ENCODE measurements at places on chromosomes 11 and 22.
A peak's percentile ranks its signal among the peaks of the same experiment; 100 is the strongest.

DNA sequence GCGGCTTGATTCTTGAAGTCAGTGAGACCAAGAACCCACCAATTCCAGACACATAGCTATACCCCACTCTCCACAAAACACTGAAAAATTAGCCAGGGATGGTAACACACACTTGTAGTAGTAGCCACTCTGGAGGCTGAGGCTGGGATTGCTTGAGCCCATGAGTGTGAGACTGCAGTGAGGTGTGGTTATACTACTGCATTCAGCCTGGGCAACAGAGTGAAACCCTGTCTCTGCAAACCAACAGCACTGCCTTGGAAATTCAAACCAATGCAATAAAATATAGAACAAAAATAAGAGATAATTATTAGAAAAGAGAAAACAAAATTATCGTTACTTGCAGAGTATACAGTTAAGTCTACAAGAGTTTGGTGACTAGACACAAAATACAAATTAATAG lies 20.2 kb upstream of the PRDM10 start:
- no peak for DNase-seq

DNA sequence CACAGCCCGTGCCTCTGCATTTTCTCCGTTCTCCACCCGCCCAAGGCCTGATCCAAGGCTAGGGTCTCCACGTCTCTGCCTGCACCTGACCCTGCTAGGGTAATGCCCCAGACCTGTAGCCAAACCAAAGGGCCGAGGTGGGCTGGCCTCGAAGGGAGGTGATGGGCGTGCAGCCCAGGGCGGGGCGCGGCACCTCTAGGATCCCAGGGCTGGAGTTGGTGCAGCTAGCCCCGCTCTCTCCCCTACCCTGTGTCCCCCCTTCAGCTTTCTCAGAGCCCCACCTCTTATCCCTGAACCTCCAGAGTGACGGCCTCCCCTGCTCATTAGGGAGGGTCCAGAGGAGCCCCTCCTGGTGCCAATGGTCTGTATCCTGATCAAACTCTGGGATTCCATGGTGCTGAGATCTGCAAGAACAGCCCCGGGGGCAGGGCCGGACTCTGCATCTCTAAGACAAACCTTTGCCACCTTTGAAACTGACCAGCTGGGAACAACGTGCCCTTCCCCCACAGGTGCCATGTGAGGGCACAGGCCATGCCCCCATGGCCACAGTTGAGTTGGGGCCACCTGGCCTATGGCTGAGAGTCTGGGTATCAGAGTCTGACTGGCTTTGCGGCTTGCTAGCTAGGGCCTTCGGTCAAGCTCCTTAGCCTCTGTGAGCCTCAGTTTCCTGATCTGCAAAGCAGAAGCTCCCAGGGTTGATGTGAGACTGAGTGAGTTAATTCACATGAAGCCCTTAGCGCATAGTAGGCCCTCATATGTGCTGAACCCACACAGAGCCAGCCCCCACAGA lies 23.1 kb upstream of the CBX7 start:
- DNase-seq = no peak

- DNase-seq = no peak
Observed at GRCh38 chr22:50605613-50606074, 5.1 kb downstream of the MAPK8IP2 start.

GRCh38 chr11:69599502-69599901 lies 41.5 kb upstream of the CCND1 start:
- no peak for DNase-seq

- peak; percentile 46 for DNase-seq
Observed at GRCh38 chr22:20494978-20495860, at the start of gene KLHL22. Gene KLHL22, minus strand, starts transcription at chr22:20495795. Its CDS starts 6,584 bp downstream, at chr22:20489211.

GRCh38 chr11:76226626-76227025 lies 20.3 kb upstream of the WNT11 start:
- no peak for DNase-seq

DNA sequence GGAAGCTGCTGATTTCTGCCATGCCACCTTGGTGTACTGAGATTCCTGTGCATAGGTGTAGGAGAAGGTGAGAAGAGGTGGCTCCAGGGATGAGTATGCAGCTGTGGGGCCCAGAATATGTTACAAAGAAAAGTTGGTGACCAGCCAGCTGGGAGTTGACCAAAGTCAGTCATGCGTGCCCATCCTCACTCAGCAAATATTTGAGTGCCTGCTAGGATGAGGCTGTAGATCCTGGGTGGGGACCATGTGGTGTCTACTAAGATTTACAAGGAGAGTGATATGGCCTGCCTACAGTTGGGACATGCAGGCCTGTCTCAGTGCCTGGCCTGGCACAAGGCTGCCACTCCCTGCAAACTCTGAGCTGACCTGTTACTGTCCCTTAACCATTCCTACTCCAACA lies 19.4 kb downstream of the RNF185 start:
- no peak for DNase-seq

DNA sequence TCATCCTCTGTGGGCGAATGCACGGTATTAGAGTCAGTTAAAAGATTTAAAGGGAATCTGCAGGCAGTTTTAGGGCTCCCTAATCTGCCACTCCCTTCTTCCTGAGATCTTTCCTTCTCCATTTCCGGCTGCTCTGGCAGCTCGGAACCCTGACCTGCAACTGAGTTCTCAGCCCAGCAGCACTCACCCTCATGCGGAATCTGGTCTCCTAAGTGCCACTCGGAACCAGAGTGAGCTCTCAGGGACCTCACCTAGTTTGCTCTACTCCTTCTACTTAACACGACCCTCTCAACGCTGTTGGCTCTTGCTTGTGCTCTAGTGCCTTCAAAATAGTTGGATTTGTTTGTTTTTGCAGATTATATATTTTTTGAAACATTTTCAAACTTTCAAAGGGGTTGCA lies 19.3 kb upstream of the IL10RA start:
- DNase-seq = no peak

DNA sequence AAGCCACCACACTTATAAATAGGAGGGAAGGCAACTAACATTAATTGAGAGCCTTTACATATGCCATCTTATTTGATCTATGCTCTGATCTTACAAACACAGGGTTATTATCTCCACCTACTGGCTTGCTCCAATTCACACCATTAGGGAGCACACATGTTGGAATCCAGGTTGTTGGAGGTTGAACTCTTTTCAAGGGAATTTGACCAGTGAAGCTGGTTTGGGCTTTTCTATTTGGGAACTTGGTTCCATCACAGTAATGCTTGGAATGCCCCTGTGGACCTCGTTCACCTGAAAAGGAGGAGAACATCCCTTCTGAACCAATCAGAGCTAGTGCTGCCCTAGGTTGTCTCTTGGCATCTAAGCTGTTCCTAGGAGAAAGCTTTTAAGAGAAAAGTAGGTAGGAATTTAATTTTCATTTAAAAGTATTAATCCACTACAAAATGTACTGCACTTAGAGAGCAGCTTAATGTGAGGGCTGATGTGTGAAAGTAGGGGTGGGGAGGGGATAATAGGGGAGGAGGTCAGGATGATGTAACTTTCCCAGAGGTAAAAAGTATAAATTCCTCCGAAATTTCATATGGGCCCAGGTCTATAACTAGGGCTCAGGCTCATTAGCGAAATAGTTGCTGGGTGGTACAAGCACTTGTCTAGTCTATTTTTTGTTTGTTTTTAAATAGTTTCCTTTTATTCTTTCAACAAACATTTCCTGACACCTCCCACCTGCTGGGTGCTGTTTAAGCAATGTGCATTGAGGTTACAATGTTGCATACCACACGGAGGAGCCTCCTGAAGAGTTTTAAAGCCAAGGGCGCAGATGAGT lies 7.6 kb upstream of the MICAL2 start:
- no peak for DNase-seq

DNA sequence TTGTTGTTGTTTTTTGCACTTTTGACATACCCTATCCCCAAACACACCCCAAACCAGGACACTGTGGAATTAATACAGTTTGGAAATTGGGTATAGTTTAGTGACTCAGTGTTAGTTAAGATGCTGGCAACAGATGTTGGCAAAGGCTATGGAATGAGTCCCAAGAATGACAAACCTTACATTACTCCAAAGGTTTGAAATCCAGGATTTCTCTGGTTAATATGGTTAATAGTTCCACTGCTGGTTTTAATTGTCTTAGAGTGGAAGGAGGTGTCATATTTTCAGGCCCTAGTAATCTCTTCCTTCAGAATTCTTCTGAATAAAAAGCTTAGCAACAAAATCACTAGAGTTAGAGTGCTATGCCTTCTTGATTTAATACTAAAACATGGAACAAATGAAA lies 775 bp downstream of the LPXN start:
- DNase-seq = no peak

DNA sequence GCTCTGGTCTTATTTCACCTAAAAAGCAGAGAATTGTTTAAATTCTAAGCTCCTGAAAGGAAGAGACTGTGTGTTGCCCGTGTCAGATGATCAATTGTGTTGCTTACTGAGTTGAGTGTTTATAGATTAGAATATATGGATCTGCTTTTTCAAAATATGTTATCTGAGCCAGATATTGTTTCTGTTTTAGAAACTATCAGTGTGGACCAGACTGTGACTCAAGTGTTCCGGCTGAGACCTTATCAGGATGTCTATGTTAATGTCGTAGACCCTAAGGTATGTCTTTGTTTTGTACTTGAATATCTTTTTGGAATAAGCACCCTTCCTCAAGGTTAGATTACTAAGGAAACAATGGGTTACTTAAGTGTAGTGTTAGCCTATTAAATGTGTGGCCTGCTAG lies 11.0 kb downstream of the DEPDC5 start:
- DNase-seq = no peak

DNA sequence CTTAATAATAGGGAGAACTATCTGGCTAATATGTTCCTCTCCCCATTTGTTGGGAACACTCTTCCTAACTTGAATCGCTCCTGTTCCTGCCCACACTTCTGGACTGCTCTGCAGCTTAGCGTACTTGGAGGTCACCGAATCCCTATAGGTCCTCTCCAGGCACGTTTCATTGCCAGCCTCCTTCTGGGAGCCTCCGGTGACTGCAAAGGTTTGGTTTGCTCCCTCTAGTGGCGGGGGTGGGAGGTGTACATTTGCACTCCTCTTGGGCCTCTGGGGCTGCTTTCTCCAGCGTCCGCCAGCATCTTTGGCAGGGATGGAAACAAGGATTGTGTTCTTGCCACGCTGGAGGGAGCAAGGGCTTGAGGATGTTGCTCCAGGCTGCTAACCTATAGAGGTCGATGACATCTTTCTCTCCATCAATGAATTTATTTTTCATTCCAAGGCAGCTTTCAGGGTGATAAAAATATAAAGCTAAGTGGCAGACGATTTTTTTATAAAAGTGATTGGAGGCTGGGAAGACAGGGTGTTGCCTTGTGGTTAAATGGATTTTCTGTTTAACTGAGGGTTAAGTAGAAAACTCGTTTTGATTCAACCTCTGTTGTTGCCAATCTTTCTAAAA lies 48.7 kb downstream of the TSPAN18 start:
- DNase-seq = peak; percentile 6

GRCh38 chr22:23116506-23117263 lies 25.1 kb downstream of the RSPH14 start:
- DNase-seq = no peak

DNA sequence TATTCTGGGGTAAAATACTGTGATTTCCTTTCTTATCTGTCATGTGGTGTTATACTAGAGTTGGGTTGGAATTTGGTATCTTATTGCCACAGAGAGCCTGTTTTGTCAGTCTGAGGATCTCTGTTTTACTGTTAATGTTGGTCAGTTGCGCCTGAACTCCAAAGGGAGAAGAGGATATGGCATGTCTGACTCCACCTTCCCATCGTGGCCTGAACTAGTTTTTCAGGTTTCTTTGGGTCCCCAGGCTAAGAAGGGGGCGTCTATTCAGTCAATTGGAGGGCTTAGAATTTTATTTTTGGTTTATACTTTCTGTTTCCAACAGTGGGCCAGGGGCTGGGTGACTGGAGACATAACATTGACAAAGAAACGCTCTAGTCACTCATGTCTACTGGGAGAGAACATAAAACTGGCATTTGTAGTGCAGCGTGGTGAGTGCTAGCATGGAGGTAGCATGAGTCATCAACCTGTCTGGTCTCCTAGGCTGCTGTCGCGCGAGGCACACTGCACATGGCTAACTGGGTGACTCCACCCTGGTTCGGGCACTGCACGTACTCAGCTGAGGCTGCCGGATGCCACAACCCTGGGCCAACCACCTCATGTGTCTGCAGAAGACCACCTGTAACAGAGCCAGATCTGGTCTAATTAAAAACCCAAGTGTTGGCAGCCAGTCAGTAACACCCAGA lies 120.1 kb upstream of the OR9Q1 start:
- no peak for DNase-seq

- DNase-seq = no peak
Observed at GRCh38 chr11:68340784-68341556, 28.6 kb downstream of the LRP5 start.

DNA sequence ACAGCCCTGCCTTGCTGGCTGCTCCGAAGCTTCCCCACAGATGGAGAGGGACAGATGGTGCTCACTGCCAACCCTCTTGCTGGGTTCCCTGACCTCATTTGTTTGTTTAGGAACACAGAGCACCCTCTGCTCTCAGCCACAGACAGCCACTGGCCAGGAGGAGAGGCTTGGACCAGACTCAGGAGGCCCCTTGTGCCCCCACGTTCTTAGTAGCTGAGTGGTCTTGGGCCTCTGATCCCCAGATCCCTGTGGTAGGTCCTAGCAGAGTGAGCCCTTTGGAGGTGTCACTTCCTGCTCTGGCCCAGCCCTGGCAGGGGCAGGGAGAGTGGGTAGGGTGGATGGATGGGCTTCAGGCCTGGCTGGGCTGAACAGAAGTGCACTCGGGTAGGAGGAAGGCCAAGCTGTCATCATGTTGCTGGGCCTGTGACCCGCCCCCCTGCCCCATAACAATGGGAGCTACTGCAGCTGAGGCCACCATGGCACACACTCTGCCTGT lies 84.0 kb downstream of the DHCR7 start:
- DNase-seq = peak; percentile 39

DNA sequence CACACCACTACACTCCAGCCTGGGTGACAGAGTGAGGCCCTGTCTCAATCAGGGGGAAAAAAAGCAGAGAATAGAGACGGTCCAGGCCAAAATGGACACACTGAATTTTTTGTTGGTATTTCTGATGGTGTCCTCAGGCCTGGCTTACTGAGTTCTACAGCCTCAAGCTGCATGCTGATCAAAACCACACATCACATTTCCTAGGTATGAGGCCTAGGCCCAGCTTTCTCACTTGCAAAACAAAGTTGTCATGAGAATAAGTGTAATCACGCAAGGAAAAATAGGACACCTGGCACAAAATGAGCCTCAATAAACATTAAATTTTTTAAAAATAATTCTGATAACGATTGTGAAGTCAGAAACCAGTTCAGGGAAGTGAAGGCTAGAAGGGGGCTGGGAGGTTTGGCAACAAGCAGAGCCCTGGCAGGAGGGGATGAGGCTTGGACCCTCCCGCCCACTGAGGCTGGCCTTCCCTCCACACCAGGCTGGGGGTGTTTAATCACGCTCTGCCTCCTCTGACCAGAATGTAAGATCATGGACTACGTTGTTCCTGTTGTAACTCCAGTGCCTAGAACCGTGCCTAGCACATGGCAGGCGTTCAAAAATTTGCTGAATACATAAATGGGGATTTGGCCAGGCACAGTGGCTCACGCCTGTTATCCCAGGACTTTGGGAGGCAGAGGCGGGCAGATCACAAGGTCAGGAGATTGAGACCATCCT lies 18.1 kb downstream of the PACSIN2 start:
- DNase-seq = no peak
